ENCODE measurements at places on chromosomes 2 and 18.

DNA sequence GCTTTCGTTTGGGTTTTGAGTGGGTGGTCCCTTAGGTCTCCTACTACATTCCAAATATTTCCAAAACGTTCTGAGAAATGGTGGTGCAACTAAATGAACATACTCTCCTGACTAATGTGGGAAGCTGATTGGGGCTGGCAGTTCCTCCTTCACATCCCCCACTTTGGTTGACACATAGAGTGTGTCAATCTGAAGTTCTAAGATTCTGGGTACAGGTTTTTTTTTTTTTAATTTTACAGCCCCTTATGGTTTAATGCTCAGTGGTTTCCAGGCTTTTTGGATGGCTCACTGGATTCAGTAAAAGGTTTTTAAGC lies 58.4 kb upstream of the ITGB6 start:
- no peak for DNase-seq

GRCh38 chr2:41775366-41776025 lies 272.3 kb upstream of the PKDCC start:
- DNase-seq: no peak

GRCh38 chr2:188785061-188785460 lies 189.1 kb upstream of the COL3A1 start:
- DNase-seq: no peak

- DNase-seq: no peak
Observed at GRCh38 chr2:133956434-133956935, 297.4 kb upstream of the MGAT5 start.

- no peak for DNase-seq
Observed at GRCh38 chr2:212897296-212897695, 254.1 kb downstream of the IKZF2 start.

GRCh38 chr2:119533560-119533959 lies 9.3 kb upstream of the SCTR start:
- no peak for DNase-seq

- DNase-seq: no peak
Observed at GRCh38 chr2:201260302-201260800, at the start of gene CASP8. Gene CASP8 (plus strand): TSS chr2:201260536. CDS start chr2:201266487, 5,951 bp downstream.

DNA sequence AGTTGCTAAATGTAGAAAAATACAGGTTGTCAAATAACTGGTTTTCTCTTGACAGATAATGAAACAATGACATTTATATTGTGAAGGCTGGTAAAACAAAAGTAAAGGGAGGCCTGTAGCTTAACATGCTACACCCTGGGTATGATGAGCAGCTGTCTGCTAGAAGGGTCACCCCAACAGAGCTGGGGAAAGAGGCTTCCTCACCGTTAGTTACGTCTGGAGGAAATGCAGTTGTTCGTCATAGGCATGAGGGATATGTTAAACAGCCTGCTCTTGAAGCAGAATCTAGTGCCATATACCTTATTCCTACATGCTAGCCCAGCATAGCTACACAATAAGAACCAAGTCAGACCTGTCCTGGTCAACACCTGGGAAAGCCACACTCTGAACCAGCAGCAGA lies 49.9 kb downstream of the LPIN2 start:
- no peak for DNase-seq
